ENCODE measurements at places on chromosomes 11 and 22.

- DNase-seq = no peak
These were observed 19.2 kb downstream of the NECTIN1 start for GRCh38 chr11:119709638-119710346.

GRCh38 chr11:8989453-8989852, 14.3 kb downstream of the NRIP3 start:
- DNase-seq = no peak

DNA sequence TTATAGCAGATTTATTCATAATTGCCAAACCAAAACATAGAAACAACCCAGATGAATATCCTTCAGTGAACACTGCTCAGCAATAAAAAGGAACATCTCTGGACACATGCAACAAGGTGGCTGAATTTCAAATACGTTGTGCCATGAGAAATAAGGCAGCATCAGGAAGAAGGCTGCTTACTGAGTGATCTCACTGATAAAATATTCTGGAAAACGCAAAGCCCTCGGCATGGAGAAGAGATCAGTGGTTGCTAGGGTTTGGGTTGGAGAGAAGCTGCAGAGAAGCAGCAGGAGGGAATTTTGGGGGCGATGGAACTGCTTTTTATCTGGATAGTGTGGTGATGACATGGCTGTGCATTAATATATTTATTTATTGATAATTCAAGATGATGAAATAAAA, 11.0 kb upstream of the SHANK2 start:
- no peak for DNase-seq

GRCh38 chr11:1503708-1504104, 17.1 kb upstream of the MOB2 start:
- DNase-seq = no peak

DNA sequence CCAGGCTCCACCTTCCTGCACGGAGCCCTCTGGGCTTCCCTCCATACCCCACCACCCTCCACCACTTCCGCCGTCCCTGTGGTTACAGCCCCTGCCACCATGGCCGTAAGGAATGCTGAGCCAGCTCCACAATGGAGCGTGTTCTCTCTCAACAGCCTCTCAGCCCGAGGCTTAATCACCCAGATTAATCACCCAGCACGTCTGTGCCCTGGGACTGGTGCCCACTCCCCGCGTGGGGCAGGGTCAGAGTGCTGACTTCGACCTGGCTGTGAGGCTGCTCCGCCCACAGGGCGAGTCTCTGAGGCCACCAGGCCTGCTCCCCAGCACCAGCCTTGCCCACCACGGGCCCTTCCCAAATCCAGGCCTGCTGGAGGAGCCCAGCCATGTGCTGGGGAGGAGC, 4.0 kb upstream of the TH start:
- DNase-seq = no peak

DNA sequence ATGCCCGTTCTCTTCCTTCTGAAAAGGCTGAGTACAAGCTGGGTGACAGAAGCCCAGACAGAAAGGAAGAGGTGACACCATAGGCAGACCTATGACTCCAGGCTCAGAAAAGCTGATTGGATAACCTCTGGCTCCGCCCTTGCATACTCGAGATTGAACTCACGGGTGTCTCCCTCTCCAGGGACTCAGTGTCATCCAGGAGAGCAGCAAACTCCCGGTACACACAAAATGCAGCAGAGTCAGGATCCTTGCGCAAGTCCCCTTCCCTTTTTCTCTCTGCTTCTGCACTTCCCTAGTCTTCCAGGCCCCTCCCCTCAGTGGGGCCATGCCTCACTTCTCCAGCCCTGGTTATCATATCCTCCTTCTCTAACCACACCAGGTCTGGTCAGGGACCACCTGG, 9.8 kb downstream of the SCN4B start:
- no peak for DNase-seq

DNA sequence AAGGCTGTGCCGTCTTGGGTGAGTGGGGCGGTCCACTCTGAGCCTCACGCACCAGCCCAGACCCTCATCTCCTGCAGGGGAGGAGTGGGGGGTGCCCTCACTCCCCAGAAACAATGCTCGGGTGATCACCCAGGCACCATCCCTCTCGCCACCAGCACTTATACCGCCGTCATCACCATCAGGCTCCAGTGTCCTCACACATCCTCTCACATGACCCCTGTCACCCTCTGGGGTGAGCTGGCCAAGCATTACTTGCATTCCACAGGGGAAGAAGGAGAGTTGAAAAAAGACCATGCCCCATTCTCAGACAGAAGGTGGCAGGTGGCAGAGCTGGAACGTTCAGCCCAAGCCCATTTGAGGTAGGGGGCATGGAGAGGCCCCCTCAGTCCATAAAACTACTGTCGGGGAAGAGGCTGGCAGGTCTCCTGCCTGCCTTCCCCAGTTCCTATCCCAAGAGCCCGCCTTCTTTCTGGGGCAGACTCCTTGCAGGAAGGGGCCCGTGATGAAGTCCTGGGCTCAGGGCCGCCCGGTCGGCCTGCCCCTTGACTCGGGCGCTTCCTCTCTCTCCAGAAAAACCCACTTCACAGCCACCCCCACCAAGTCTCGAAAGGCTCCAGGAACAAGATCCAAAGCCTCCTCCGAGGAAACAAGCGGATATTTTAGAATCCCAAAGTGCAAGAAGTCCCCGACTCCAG, 153.3 kb downstream of the DSCAML1 start:
- DNase-seq = no peak

DNA sequence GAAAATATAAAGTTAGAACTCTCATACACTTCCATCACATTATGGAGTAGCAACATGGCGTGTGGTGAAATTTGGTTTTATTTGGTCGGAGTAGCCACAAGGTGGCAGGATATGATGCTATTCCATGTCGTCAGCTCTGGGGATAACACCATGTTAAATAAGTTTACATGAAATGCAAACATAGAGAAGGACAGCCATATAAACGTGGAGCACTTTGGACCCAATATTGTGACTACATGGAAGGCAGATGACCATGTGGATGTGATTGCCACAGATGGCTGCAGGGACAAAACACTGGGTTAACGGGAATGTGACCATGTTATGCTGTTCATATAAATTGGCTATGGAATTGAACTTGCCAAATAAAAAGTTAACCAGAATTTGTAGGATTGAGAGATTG, 21.0 kb downstream of the OR5M11 start:
- no peak for DNase-seq

GRCh38 chr11:110704210-110704864, 7.9 kb downstream of the ARHGAP20 start:
- DNase-seq = no peak

GRCh38 chr11:3745161-3745560, 52.2 kb downstream of the NUP98 start:
- no peak for DNase-seq

DNA sequence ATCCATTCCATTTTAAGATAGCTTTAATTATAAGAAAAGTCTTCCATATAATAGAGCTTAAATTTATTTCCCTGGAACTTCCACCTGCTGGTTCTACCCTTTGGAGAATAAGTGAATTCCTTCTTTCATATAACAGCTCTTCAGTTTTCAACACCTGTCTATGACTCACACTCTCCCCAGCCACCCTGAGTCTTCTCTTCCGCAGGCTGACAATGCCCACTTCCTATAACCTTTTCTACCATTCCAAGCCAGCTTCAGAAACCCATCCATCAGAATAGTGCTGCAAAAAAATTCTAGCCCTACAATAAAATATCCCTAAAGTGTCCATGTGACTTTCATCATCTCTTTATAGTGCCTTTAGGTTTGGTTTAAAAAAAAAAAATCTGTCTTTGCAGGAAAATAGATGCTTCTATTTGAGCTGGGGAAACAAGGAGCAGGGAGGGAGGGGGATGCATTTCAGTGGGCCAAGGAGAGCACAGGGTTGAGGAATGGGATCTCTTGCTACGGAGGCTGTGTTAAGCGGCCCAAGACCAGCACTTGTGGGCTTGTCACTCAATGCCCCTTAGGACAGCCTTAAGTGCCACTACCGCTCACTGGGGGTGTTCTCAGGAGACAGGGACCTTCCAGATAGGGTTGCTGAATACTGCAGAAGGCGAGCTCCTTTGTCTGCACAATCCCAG, 178.6 kb downstream of the DSCAML1 start:
- no peak for DNase-seq

- no peak for DNase-seq
These were observed 2.8 kb downstream of the GSC2 start for GRCh38 chr22:19147195-19147780.

DNA sequence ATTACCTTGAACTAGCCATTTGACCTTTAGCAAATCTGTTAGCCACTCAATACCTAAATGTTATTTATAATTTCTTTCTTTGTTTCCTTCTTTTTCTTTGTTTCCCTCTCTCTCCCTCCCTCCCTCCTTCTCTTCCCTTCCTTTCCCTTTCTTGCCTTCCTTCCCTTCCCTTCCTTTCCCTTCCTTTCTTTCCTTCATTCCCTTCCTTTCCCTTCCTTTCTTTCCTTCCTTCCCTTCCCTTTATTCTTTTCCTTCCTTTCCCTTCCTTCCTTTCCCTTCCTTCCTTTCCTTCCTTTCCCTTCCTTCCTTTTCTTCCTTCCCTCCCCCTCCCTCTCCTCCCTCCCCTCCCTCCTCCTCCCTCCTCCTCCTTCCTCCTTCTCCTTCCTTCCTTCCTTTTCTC, 75.7 kb upstream of the KCNA4 start:
- no peak for DNase-seq

GRCh38 chr11:33692013-33692504, 8.6 kb downstream of the C11orf91 start:
- no peak for DNase-seq

- no peak for DNase-seq
These were observed 200.3 kb upstream of the MPPED2 start for GRCh38 chr11:30786256-30787110.

- DNase-seq = no peak
These were observed 553.7 kb downstream of the MN1 start for GRCh38 chr22:27247701-27248434.

DNA sequence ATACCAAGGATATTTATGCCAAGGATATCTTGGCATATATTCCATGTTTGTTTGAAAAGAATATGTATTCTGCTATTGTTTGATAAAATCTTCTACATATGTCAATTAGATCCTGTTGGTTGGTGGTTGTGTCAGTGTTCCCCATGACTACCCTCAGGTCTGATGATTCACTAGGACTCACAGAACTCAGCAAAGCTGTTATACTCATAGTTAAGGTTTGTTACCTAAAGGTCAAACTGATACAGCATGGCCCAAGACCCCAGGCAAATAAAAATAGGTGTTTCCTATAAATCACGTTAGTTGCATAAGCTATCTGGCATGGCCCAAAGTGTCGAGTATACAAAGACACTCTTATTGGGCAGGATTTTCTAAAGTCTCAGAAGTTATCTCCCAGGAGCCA, 30.2 kb upstream of the B3GNT6 start:
- DNase-seq = no peak

GRCh38 chr22:43554694-43555365, 143.0 kb downstream of the MPPED1 start:
- no peak for DNase-seq

GRCh38 chr11:8684600-8685290, 2.2 kb downstream of the RPL27A start:
- no peak for DNase-seq

GRCh38 chr22:34414467-34415440, 494.5 kb upstream of the LARGE1 start:
- DNase-seq = no peak

DNA sequence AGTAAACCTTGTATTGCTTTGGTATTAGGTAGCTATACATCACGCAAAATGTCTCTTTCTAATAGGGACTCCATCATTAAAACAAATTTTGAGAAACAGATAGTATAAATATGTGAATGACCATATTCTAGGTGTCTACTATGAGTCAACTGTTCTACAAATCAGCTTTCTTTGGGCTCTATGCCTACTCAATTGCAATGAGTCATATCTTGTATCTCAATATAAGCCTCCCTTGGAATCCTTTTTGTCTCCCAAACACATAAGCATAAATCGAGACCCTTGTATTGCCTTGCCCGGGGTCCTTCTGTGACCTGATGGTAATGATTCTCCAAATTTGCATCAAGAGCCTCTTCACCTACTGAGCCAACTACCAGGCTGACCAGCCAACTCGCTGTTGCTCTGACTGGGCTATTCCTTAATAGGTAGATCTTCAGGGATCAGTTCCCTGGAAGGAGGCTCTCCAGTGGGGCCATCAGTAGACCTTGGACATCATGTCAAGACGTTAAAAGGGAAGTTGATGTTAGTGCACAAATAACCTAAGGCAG, 22.2 kb downstream of the BLID start:
- no peak for DNase-seq

DNA sequence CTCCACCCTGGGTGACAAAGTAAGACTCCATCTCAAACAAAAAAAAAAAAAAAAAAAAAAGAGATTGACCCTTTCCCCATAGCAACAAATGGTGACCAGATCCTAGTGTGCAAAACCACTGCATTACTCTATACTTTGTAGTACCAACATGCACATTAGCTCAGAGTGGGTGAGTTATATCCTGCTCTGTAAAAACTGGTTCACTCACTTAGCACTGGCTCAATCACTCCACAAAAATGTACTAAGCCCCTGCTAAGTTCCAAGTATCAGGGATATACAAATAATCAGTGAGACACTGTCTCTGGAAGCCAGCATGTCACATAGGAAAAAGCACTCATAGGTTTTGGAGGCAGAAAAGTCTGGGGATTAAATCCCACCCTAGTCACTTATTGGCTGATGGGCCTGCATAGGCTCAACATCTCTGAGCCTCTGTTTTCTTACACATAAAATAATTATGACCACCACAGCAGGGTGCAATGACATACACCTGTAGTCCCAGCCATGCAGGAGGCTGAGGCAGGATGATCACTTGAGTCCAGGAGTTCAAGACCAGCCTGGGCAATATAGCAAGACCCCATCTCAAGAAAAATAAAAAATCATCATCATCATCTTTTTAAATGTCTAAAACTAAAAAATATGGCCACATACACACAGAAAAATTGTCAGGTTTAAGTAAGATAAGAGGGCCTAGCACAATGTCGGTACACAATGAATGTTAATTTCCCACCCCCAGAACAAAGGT, 11.9 kb downstream of the FAM168A start:
- no peak for DNase-seq

DNA sequence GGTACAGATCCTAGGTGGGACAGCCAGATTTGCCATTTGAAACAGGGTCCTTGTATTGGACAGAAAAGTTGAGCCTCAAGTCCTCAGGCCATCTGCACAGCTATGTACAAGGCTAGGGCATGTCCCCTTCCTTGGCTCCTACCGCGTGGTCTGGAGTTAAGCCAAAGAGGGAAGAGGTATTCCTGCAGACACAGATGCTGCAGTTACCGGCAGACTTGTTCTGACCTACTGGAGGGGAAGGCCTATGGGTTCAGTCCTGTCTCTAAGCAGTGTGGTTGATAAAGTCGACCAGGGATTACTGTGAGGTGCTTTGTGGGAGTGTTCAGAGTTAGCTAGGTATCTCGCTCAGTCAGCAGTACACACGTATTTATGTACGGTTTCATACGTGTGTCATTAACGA, 180.6 kb downstream of the ADAMTS15 start:
- DNase-seq = no peak

GRCh38 chr11:119000906-119001305, 3.0 kb downstream of the CENATAC start:
- no peak for DNase-seq
